CD4-positive, alpha-beta T cell treated with Interleukin-4 for 1 hour (primary cell): ENCODE measurements at places on chromosomes 16 and 17.

DNA sequence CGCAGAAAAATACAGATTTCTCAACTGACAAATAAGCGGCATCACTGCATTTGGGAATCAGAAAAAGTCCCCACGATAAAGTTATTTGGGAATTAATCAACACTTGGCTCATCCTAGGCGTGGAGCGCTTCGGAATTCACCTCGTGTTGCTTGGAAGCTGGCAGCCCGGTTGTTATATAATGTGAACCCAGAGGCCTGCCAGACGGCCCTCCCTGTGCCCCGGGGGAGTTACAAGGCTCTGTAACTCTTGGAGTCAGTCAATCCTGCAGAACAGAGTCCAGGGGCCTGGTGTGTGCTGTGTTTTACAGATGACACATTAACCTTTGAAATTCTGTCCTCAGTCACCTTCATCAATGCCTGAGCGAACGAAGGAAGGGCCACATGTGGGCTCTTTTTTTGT, 111.1 kb downstream of the PITPNC1 start:
- no peak for DNase-seq

DNA sequence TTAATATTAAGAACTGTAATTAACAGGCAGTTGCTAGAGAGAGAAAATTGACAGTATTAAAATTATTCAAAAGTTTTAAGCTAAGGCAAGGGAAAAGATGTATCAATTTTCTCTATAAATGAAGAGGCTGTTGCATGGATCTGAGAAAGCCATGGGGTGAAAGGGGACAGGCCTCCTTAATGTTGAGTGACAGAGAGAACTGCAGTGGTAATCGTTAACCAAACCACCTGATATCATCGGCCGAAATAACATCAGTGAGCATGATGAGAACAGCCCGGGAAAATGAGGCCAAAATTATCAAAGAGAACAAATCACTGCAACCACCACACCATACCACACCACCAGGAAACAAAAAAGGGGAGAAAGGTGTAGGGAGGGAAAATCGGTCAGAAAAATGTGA, 3.6 kb downstream of the ZNF423 start:
- DNase-seq, result no peak

GRCh38 chr17:27879987-27880608, 13.1 kb downstream of the LYRM9 start:
- peak; percentile 65 for DNase-seq

GRCh38 chr16:26712876-26713275, 353.9 kb upstream of the C16orf82 start:
- DNase-seq, result no peak

GRCh38 chr17:48244121-48244711, 136.7 kb downstream of the SNX11 start:
- DNase-seq, result no peak

DNA sequence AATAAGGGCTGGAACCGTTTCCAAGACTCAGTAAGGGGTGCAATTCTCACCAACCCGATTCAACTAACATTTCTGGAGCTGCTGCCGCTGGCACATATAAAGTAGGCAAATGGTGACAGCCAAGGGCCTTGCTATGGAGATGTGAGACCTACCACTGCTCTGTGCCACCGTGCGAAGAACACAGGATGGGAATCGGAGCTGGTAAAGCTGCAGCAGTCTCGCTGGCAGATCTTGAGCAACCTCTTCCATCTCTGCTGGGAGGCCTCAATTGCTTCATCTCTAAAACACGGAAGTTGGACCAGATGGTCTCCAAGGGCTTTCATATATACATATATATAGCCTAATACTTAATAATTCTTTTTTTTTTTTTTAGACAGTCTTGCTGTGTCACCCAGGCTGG, 128.9 kb upstream of the RCVRN start:
- DNase-seq, result peak; percentile 65

- no peak for DNase-seq
Observed at GRCh38 chr17:43655693-43656255, 5.9 kb downstream of the MEOX1 start.

GRCh38 chr16:64736857-64737256, 385.0 kb downstream of the CDH11 start:
- DNase-seq, result no peak

DNA sequence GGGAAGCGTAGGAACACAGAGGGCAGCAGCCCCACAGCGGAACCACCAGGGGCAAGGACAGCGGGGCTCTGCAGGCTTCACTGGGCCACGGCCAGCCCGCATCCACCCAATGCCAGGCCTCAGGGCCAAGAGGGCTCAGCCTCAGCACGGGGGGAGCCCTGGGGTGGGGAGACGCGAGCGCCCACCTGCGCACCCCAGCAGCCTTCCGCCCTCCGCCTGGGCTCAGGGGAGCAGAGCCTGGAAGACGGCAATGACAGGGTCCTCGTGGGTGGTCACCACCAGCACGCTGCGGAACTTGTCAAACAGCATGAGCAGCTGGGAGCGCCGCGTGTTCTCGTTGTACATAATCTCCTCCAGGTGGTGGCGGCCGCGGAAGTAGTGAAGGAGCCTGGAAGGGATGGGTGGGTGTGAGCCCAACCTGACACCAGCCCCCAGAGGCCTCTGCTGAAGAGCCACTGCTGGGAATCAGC, 8.5 kb downstream of the MPG start:
- no peak for DNase-seq

DNA sequence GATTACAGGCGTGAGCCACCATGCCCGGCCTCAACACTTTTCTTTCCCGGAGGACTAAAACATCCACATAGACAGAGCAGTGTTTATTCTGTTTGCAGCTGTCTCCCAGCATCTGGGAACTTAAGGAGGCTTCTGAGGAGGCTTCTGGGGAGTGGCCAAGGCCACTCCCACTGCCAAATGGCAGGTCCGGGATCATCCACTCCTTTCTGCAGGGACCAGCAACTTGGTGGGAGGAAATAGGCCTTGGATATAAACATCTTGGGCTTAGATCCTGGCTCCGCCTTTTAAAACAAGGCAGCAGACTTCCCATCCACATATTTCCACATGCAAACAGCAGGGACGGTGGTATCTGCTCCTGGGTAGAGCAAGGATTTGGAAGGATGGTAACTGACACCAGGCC, 14.1 kb upstream of the SPATA32 start:
- no peak for DNase-seq

- DNase-seq, result peak; percentile 18
Observed at GRCh38 chr17:28174352-28175046, 132.0 kb downstream of the NLK start.

- DNase-seq, result no peak
Observed at GRCh38 chr17:78872486-78872885, 30.5 kb downstream of the CEP295NL start.

DNA sequence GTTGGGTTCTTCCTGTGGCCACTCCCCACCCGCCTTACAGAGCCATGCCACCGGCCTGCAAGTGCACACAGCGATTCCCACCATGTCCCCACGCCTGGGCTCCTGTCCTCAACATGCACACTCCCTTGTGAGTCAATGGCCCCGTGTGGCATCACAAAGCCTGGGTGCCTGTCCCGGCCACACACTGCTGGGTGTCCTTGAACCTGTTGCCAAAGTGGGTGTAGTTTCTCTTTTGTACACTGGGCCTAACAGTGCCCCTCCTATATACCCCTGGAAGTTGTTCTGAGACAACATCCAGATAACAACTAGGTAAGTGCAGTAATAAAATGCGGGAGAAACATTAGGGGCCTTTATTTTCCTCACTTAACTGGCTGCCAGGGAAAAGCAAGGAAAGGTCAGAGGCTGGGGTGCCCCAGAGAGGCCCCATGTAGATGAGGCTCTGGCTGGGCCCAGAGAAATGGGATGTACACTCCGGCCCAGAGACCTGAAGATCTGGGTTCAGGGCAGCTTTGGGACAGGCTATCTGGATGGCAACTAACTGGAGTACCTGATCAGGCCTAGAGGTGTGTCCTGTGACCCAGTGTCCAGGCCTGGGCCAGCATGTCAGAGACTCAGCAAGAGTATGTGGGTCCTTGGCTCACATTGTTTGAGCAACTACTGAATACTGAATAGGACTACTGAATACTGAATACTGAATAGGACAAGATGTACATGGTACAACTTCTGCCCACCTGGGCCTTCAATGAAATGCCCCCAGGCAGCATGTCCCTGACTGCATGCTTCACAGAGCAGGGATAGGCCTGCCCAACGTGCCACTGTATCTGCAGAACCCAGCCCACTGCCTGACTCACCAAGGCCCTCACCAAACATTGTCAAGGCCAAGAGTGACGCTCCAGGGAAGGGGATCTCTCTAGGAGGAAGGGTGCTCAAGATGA, 8.3 kb downstream of the ABCC3 start:
- no peak for DNase-seq

DNA sequence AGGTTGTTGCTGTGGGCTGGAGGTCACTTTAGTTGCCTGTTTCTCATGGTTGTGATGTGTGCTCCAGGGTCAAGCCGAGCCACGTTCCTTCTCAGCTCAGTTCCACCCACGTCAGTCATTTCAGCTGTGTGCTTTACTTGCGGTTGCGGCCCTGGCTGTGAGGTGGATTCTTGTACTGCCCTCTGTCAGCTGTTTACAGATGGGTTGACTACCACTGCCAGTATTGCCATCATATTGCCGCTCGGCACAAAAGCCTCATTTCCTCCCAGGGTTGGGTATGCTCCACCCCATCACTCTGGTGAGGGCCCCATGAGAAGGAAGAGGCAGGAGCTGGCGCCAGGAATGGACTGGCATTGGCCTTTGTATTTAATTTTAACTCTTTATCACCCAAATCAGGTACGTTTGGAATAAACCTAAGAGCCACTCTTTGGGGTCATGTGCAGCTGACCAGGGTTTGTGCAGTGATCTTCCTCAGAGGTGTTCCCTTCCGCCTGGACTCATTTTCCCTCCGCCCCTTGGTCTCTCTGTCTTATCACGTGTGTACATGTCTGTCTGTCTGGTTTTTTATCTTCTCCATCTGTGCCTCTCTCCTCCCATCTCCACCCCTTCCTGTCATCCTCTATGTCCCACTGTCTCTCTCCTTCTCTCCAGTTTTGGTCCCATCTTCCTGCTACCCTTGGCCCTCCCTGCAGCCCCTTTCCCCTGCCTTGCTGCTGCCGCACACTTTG, 25.0 kb downstream of the METTL22 start:
- DNase-seq, result no peak

GRCh38 chr17:62705156-62705777, 77.8 kb downstream of the MRC2 start:
- no peak for DNase-seq

GRCh38 chr17:82245134-82246039, 16.5 kb downstream of the SLC16A3 start:
- DNase-seq, result no peak

DNA sequence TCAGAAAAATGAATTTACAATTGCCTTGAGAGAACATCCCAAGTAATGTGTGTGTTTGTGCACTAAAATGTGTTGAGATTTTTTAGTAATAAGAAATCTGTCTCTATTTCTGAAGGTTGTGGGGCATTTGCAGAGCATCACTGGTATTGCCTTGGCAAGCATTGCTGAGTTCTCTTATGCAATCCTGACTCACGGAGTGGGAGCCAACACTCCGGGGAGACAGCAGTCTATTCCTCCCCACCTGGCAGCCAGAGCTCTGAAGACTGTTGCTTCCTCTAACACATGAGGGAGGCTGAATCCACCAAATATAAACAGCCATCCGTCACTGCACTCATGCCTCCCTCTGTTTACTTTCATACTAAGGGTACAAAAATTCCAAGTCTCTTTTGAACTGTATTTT, 10.6 kb downstream of the CNTD1 start:
- DNase-seq, result no peak

DNA sequence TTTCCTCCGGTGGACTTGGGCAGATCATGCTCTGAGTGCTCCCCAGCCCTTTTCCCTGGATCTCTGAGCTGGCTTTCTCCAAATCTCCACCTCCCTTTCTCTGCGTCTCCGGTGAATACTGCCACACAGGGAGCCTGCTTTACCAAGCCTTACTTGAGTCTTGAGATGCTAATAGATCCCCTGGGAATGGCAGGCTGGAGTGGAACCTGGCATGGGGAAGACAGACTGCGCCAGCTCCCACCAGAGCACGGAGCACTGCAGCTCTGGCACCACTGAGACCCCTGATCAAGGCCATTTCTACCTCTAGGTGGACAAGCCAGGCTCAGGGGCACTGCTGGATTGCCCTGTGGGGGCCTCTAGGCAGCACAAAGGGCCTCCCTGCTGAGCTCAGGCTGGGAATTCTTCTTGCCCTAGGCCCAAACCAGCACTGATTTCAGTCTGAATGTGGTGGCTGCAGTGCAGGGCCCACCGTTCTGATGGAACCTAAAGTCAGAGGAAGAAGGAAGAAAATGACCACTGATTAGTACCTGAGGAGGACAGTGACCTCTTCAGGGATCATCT, 74.3 kb upstream of the CRHR1 start:
- DNase-seq, result no peak

- DNase-seq, result no peak
Observed at GRCh38 chr16:85526185-85526974, 86.7 kb upstream of the GSE1 start.

- peak; percentile 33 for DNase-seq
Observed at GRCh38 chr16:55701442-55702319, 45.9 kb downstream of the SLC6A2 start.

DNA sequence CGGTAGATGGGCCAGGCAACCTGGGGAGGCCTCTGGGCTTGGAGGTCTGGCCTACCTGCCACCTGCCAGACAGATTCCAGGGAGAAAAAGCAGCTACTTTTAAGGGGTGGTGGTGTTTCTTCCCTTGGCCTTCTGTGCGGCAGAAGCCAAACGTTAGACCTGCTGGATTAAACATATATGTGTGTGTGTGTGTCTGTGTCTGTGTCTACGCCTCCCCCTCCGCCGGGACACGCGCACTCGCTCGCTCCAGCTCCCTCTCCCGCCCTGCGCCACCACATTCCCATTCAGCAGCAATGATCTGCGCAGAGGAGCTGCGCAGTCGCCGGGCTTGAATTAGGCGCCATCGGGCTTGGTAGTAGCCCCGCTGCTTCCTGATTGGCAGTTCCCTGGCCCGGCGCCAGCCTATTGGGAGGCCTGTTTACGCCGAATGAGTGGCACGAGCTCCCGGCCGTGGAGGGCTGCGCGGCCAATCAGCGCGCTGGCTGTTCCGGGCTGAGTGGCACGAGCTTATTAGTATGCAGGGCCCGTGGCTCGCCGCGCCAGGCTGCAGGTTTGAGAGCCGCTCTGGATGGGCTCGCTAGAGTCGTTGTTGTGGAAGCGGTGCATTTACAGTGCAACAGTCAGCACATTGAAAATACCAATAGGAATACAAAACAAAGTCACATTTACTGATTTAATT, at the start of gene BAHCC1:
Gene BAHCC1, plus strand, starts transcription at position 537 of the 679 bp plus-strand sequence. CDS start 4,283 bp downstream, outside the sequence.
- peak; percentile 85 for DNase-seq

- no peak for DNase-seq
Observed at GRCh38 chr17:32943647-32944191, 15.8 kb downstream of the TMEM98 start.

- no peak for DNase-seq
Observed at GRCh38 chr16:53974484-53975080, 270.6 kb downstream of the FTO start.

DNA sequence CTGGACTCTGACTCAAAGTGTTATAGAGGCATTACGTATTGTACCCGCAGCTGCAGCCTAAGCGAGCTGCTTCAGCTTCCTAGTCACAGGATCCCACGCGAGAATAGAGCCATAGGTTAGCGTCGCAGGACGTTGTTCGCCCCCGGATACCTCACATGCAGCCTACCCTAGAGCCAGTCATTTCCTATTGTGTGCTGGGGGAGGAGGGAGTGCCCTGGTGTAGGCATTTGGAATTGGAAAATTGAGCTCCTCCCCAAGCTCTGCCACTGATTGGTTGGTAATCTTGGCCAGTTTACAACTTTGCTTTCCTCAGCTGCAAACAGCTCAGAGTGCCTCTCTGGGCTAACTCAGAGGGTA, 530 bp downstream of the NAA60 start:
- DNase-seq, result peak; percentile 14

- DNase-seq, result no peak
Observed at GRCh38 chr16:4894276-4895150, 42.4 kb downstream of the PPL start.
